ENCODE measurements at places on chromosomes 16 and 17. TPM values are rescaled to one million over a fixed set of nuclear protein-coding genes. Genes with fewer than 3 reads are reported as not detected.
A peak's percentile ranks its signal among the peaks of the same experiment; 100 is the strongest.

GRCh38 chr16:178668-179015, 1.6 kb upstream of the HBQ1 start:
- DNase-seq = no peak

MYH2 gene
- not detected for total RNA-seq

DNA sequence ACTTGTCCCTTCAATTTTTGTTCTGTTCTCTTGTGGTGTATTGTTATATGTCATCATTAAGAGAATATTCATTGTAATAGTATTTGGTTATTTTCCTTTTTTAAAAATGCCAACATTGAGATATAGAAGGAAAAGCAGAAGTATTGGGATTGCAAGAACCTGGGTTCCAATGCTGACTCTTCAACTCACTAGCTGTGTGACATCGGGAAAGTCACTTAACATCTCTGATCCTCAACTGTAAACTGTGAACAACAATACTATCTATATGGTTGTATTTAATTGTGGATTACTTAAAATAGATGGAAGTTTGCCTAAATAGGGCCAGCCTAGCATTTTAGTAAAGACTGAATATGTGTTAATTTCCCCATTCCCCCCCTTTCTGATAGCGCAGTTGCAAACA, 55.8 kb downstream of the TMEM186 start:
- no peak for DNase-seq

DNAI2 gene
- total RNA-seq = not detected

TEX19 gene
- 0.72 TPM for total RNA-seq

CACNA1H gene
- total RNA-seq = 2.0 TPM

CCL15 gene
- not detected for total RNA-seq

- no peak for DNase-seq
Observed at GRCh38 chr17:12959441-12959840, 58.4 kb downstream of the ELAC2 start.

- DNase-seq = no peak
Observed at GRCh38 chr16:4365014-4365406, 6.6 kb upstream of the VASN start.

DNA sequence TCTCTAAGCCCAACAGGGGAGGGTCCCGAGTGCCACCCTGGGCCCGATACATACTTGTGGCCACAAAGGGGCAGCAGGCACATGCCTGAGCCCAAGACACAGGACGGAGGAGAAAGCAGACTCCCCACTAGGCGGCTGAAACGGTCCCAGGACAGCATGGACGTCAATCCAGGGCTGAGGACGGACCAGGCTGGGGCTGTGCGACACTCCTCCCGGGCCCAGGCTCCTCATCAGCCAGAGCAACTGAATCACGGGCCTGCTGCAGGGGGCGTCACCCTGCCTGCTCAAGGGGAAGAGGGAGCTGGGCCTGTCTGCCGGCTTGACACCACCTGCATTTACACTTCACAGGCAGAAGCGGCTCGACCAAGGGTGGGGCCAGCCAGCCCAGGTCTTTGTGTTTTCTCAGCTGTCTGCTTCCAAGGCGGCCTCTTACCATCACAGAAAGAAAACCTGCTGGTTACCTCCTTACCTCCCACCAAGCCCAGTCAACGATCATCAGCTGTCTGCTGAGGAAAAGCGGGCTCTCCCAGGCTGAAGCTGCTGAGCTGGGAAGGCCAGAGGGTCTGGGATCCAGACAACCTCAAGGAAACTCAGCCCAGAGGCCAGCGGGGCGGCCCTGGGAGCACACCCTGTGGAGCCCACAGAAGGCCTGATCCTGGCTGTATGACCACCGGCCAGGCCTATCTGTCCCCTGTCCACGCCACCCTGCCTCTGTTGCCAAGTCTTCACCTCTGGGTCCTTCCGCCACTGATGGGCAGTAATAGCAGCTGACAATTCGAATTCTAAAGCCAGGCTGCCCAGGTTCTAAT, 26.4 kb downstream of the KIFC3 start:
- DNase-seq = no peak

DNA sequence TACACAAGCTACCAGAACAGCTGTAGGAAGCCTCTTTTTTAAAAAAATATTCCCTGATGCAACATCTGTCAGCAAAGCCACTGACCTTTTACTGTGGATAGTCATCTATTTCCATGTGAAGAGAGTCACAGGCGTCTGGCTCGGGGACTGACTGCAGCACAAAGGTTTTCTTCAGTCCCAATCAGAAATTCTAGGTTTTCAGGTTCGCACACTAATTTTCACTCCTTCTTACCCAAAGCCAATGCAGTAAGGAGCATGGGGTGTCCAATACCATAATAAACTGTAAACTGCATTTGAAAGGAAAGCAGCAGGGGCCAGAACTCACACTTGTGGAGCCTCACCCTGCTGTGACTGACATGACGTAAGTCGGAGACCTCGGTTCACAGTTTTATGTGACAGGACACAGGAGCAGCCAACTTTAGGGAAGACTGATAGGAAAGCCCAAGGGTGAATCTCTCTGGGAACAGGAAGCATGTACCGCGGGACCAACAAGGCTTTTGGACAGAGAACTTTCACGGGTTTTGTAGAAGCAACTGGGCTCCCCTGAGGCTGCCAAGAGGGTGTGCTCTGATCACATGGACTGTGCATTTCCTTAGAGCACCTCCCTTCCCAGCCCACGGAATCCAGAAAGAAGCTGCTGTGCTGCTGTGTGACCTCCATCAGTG, 9.1 kb upstream of the TMEM100 start:
- DNase-seq = no peak

DNA sequence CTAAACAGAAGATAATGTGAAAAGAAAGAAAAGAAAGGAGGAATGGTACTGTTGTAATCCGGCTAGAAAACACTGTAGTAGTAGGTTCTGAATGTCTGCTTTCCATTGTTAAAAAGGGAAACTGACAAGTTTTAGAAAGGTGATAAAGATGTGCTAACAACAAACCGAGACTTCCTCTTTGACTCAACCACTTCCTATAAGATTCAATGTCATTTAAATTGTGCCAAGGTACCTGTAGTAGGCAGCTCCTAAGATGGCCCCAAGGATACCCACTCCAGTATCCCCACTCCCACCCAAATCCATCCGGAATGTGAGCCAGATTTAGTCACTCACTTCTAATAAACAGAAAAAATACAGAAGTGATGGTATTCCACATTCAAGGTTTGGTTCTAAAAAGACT, 31.2 kb downstream of the XYLT1 start:
- no peak for DNase-seq

CBFB gene
- total RNA-seq = 81.0 TPM

CACNB1 gene
- 1.0 TPM for total RNA-seq

GRCh38 chr17:76659928-76660655, 16.5 kb upstream of the ST6GALNAC1 start:
- peak; percentile 51 for DNase-seq

GSDMA gene
- not detected for total RNA-seq

GRCh38 chr16:2904922-2905240, 6.8 kb upstream of the FLYWCH1 start:
- no peak for DNase-seq

GRCh38 chr16:60302261-60302660, 1568.1 kb upstream of the GOT2 start:
- no peak for DNase-seq

KRT33B gene
- not detected for total RNA-seq

RGS11 gene
- not detected for total RNA-seq

DNA sequence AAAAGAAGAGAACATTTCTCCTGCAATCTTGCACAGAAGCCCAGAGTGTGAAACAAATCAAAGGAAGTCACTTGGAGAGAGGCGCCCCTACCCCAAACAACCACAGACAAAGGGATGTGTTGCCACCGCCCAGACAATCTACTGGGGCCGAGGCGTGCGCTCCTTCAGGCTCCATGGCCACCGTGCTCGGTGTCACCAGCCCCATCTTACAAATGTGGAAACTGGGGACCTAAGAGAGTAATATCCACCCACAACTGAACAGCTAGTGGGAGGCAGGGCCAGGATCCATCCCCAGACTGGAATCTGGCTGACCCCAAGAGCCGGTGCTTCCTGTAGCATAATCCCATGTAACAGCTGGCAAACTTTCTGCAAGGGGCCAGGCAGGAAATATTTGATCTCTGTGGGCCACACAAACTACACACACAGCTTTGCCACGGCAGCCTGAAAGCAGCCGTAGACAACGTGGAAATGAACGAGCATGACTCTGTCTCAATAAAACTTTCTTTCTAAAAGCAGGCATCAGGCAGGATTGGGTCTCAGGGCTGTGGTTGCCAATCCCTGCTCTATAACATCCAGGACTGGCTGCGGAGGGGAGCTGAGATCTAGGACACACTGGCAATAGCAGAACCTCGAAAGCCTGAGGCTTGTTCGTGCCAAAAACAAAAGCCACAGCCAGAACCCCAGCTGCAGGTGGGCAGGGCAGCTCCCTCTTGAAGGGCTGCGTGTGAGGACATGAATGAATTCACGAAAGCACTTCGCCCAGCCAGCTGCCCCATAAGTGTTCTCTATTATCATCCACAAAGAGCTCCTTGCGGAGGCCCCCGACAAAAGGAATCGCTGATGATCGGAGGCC, 26.6 kb upstream of the GINS2 start:
- DNase-seq = no peak

DNA sequence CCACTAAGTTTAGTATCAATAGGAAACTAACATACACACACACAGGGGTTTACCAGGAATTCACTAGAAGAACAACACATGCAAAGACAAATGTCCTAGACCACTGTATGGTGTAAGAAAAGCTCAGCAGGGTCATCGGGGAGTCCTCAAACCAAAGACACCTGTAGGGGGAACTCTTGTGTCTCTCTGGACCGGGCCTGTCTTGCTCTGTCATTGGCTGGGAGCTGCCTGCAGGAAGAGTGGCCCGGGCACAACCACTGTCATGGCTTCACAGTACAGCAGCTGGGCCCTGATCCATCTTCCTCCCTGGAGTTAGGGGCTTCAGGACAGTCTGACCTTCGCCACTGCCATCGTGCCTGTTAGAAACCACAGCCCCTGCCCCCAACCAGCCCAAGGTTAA, 263.6 kb upstream of the DYNLRB2 start:
- DNase-seq = no peak

- DNase-seq = no peak
Observed at GRCh38 chr16:84763164-84763563, 56.6 kb upstream of the CRISPLD2 start.
